NCI-H2029 treated with DMSO at 0.1 percent for 48 hours (cell line): ENCODE measurements at places on chromosomes 3 and 15.

DNA sequence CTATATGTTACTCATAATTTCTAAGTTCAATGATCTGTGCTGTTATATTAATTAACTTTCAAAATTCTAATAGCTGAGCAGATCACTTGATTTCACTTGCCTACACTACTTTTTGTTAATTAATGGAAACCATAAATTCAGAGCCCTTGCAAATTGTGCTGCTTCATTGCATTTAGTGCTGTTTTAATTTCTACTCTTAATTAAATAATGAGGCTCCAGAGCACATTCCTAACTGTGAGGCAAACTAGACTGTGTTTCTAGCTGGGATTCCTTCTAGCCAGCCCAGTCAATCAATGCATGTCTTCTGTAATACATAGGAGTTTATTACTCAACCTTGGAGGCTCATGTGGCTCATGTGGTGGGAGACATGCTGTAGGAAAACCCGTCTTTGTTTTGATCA is 301.1 kb upstream of the GOLIM4 start:
- no peak for DNase-seq

DNA sequence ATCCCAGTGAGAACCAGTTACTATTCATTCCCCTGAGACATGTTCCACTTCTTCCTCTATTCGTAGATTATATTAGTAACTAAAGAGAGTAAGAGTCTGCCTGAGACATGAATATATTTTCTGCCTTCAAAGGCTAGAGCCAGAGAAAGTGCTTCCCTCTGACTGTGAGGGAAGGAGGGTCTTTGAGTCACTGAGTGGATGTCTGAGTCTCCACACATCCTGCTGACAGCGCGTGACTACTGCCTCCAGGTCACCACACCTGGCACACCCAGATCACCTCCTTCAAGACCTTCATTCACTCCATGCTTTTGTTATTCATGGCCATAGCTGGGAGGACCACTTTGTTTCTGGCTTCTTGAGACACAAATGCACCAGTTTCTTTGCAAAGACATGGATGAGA is 135.6 kb downstream of the SOX2 start:
- no peak for DNase-seq

- DNase-seq: no peak
These were observed 76.9 kb downstream of the CACNA1D start for GRCh38 chr3:53571264-53571663.

- DNase-seq: no peak
These were observed 150.7 kb downstream of the CADPS start for GRCh38 chr3:62724503-62724902.

DNA sequence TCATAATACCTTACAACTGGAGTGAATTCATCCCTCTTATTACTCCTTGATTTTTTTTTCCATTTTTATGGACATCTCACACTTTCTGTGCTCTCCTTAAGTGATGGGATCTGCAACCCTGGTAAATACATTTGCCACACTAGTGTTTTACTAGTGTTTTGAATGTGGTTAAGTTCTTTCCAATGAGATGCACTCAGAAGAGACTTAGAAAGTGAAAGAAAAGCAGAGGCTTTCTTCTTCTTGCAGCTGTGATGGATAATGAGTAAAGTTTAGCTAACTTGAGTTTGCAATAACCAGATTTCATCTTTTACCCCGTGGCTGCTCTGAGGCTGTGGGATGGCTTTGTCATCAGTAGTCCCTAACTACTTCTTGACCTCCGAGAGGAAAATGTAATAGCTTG is 1248.4 kb downstream of the NSUN3 start:
- DNase-seq: no peak

- DNase-seq: no peak
These were observed 96.2 kb downstream of the CLSTN2 start for GRCh38 chr3:140031170-140031569.

- DNase-seq: no peak
These were observed 100.8 kb downstream of the ADAMTS9 start for GRCh38 chr3:64586952-64587351.

DNA sequence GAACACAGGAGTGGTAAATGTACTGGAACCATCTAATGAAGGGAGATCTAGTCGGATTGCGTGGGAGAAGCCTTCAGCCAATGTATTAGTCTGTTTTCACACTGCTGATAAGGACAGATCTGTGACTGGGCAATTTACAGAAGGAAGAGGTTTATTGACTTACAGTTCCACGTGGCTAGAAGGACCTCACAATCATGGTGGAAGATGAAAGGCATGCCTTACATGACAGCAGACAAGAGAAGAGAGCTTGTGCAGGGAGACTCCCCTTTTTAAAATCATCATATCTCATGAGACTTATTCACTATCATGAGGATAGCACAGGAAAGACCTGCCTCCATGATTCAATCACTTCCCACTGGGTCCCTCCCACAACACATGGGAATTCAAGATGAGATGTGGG is 17.0 kb downstream of the HRG start:
- no peak for DNase-seq

DNA sequence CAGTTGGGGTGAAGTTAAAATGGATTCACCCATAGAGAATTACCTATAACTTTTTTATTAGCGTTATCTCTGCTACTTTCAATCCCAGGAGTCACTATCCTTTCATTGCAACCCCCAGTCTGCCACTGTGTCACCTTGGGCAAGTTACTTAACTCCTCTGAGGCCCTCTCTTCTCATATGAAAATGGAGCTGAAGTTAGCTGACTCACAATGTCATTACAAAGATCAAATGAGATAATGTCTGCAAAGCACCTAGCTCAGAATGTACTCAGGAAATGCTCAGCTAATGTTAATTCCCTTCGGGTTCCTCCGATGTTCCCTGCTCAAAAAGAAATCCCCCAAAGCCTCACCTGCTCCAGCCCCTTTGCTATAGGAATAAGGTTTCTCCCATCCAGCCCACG is 50.0 kb downstream of the TRIM42 start:
- DNase-seq: no peak

DNA sequence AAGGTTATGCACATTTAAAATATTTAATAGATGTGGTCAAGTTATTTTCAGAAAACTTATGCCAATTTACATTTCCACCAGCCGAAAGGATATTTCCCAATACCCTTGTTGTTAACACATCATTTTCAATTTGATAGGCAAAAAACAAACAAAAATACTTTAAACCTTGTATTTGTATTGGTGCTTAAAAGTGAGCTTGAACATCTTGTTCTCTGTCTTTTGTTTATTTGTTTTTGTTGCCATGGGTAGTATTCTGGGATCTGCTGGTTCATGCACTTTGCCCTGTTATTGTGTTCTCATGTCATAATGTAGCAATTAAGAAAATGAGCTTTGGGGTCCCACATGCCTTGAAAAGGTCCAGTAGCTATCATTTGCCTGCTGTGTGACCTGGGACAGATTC is 191.4 kb downstream of the LRTM1 start:
- no peak for DNase-seq

GRCh38 chr3:44284949-44285348 is 43.3 kb downstream of the TOPAZ1 start:
- DNase-seq: no peak

GRCh38 chr15:29711531-29711930 is 110.7 kb downstream of the TJP1 start:
- no peak for DNase-seq

- no peak for DNase-seq
These were observed 30.5 kb upstream of the PRSS50 start for GRCh38 chr3:46748170-46748569.
